ENCODE measurements at places on chromosomes 5 and 9. TPM values are rescaled to one million over a fixed set of nuclear protein-coding genes. Genes with fewer than 3 reads are reported as not detected.

The EPB41L4A gene
- 44.8 TPM for total RNA-seq

GRCh38 chr5:156331181-156331580 is 4.2 kb downstream of the SGCD start:
- H3K4me1 ChIP-seq = peaks cover 3% of the 10 kb centered on the region
- no peak overlapping the region for H3K4me3 ChIP-seq
- no peak for DNase-seq
- H3K36me3 ChIP-seq = no peaks in the 10 kb centered on the region

GRCh38 chr5:146073239-146073900 is 32.0 kb downstream of the PLAC8L1 start:
- no peak overlapping the region for H3K27ac ChIP-seq
- no peaks in the 10 kb centered on the region for H3K36me3 ChIP-seq
- H3K4me1 ChIP-seq = no peaks in the 10 kb centered on the region

DNA sequence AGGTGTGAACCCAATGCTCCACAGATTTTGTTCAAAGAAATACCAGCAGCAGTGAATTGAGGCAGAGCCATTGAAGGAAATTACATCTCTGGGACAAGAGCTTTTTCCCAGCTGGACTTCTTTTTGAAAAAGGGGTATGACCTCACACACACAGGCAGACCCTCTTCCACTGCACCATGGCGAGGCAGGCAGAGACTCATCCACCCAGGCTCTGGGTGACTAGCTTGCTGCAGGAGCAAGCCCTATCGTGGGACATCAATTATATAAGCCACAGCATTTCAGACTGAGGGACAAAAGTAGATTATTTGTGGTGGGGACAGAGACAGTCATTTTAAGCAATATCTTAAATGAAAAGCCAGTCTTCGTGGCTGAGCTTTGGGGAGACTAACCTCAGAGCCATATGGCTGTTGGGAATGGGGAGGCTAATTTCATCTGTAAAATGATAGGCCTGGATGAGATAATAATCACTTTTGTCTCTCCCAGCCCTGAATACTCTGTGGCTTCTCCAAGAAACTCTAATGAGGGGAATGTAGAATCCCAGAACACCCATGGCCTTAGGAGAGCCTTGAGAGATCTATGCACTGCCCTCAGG is 113.1 kb upstream of the TNC start:
- no peak overlapping the region for H3K27ac ChIP-seq
- no peak overlapping the region for H3K4me3 ChIP-seq
- H3K4me1 ChIP-seq = no peaks in the 10 kb centered on the region
- no peak for DNase-seq
- H3K36me3 ChIP-seq = no peaks in the 10 kb centered on the region

- H3K36me3 ChIP-seq = no peaks in the 10 kb centered on the region
- peaks cover 26% of the 10 kb centered on the region for H3K4me1 ChIP-seq
- peak overlapping the region; percentile 56 for H3K27ac ChIP-seq
These were observed 37.4 kb downstream of the PRRX2 start for GRCh38 chr9:129702589-129703520.
